ENCODE measurements at places on chromosomes 1 and 21.

DNA sequence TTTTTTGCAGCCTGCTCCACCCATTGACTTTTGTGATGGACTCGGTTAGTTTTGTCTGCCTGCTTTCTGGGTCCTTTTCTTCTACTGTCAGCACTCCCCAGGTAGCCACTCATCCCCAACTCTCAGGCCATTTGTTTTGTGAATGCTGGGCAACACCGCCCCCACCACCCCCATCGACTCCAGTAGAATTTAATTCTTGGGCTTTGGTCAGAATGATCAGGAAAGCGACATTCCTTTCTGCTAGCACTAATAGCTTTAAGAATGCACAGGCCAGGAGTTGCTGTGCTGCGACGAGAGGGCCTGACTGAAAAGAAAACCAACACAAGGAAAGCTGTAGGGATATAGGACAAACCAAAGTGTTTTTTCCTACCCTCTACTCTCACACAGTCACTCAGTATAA lies 144.4 kb downstream of the CDC7 start:
- DNase-seq: no peak

- no peak for DNase-seq
These were observed 186.4 kb downstream of the FMN2 start for GRCh38 chr1:240278082-240278481.

GRCh38 chr1:93735722-93736121 lies 54.1 kb upstream of the BCAR3 start:
- DNase-seq: no peak

- no peak for DNase-seq
These were observed 1.7 kb downstream of the KRTAP10-8 start for GRCh38 chr21:44613386-44614155.

GRCh38 chr1:193066606-193067005 lies 7.2 kb downstream of the RO60 start:
- DNase-seq: no peak

- no peak for DNase-seq
These were observed 49.6 kb downstream of the HLX start for GRCh38 chr1:220928725-220929300.

- DNase-seq: no peak
These were observed 2.6 kb upstream of the KIF1B start for GRCh38 chr1:10207810-10208209.

GRCh38 chr1:170067253-170067819 lies 7.2 kb downstream of the KIFAP3 start:
- DNase-seq: no peak

DNA sequence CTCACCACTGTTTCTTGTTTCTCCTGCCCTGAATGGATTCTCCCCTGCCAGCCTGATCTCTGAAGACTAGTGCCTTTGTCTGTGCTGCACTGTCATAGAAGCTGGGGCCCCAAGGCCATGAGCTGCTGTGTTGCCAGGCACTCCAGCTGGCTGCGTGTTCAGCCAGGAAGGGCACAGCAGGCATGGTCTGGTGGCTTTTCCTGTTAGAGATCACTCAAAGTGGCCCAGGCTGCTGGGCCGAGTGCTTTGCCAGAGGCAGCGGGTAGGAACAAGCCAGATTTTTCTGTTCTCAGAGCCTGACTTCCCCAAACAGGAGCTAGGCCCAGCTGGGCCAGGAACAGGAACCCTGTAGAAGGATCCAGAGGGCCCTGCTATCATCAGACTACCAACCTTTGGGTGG lies 5.2 kb downstream of the ADPRS start:
- peak; percentile 86 for DNase-seq

GRCh38 chr1:167328306-167328815 lies 107.7 kb downstream of the POU2F1 start:
- no peak for DNase-seq

DNA sequence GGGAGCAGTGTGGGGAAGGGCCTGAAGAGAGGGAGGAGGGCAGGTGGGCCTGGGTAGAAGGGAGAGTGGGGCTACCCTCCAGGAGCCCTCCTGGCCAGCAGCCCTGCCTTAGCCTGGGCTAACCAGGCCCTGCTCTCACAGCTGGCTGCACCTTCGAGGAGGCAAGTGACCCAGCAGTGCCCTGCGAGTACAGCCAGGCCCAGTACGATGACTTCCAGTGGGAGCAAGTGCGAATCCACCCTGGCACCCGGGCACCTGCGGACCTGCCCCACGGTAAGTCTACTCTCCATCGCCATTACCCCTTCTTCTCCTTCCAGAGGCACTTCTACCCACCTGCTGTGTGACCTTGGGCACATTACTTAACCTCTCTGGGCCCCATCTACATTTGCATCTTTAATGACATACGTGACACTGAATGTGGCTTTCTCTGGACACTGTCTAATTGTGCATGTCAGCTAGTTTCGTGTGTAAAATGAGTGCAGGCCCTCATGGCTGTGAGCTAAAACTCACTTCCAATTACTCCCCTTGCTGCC lies 18.9 kb downstream of the PTPRU start:
- no peak for DNase-seq

DNA sequence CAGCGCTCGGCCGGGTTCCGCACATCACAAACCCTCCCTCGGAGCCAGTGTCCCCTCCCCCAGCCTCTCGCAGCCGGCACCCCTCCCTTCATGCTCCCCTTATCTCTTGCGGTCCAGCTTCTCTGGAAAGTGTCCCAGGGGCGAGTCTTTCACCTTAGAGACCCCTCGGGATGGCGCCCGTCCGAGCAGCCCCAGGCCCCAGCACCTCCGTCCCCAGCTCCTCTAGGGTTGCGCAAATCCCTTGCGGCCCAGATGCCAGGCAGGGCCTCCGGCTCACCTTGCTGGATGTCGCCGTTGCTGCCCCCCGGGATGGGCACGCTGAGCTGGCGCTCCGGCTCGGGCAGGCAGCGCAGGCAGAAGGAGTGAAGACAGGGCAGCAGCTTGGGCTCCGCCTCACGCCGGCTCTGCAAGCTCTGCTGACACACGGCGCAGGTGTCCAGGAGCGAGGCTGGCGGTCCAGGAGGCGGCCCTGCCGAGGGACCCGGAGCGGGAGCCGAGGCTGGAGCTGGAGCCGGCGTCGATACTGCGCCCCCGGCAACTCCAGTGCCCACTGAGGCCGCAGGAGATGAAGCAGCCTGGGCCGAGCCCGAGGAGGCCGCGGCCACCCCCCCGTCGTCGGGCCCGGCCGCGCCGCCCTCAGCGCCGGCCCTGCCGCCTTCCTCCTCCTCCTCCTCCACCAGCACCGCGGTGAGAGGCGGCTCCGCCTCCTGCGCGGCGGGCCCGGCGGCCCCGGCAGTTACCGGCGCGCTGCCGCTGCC lies 550 bp downstream of the TRIM33 start:
- DNase-seq: peak; percentile 36

DNA sequence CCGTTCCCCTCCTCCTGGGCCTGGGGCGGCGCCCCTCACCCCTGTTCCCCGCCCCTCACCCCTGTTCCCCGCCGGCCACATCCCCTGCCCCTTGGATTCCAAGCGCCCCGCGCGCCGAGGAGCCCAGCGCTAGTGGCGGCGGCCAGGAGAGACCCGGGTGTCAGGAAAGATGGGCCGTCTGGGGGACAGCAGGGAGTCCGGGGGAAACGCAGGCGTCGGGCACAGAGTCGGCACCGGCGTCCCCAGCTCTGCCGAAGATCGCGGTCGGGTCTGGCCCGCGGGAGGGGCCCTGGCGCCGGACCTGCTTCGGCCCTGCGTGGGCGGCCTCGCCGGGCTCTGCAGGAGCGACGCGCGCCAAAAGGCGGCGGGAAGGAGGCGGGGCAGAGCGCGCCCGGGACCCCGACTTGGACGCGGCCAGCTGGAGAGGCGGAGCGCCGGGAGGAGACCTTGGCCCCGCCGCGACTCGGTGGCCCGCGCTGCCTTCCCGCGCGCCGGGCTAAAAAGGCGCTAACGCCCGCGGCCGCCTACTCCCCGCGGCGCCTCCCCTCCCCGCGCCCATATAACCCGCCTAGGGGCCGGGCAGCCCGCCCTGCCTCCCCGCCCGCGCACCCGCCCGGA lies at the start of gene TP73:
Gene TP73, plus strand, starts transcription at position 587 of the 618 bp plus-strand sequence. CDS start 29,850 bp downstream, outside the sequence.
- DNase-seq: no peak

DNA sequence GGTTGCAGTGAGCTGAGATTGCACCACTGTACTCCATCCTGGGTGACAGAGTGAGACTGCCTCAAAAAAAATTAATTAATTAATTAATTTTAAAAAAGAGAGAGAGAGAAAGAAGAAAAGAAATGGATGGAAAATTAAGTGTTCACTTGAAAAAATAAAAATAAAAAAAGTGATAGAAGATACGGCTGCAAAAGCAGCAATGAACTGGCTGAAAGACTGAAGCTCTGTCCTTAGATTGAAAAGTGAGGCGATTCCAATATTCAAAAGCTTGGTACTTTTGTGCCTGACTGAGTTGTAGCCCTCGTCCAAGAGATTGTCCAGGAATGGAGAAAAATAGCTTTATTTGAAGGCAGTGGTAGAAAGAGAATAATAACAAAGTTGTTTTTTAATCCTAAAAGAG lies 154.6 kb downstream of the ADSS2 start:
- no peak for DNase-seq

GRCh38 chr1:227424953-227425352 lies 106.7 kb upstream of the CDC42BPA start:
- no peak for DNase-seq

DNA sequence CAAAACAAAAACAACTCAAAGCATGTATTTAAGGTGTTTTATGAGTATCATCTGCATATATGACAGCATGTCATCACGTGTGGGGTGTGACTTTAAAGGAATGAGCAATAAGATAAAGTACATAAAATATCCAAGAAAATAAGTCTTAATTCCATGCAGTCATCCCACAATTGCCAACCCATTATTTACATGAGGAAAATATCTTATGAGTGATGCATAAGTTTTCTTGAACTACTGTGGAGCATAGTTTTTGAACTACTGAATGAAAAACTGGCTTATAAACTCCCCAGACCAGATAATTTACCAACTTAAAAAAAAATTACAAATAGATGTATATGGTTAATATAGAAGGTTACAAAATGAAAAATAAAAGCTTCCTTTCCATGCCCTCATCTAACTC lies 29.7 kb upstream of the MTMR11 start:
- DNase-seq: no peak

- peak; percentile 93 for DNase-seq
These were observed 141.8 kb downstream of the HIVEP3 start for GRCh38 chr1:41776891-41777441.

DNA sequence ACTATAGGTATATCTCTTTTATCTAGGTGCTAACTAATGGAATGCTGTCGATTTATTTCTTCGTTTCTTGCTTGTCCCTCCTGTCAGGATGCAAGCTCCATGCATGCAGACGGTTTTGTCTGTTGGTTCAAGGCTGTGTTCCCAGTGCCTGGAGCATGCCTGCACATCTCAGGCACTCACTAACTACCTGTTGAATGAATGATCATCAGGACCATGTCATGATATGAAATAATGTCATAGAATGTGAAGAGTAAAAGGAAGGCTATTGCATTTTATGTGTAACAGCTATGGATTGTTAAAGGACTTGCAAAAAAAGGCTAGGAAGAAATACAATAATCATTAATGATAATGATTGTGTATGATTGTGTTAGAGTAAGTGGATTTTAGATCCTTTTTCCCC lies 4.2 kb downstream of the GPR25 start:
- no peak for DNase-seq

- no peak for DNase-seq
These were observed 63.8 kb downstream of the ARHGEF10L start for GRCh38 chr1:17603091-17603841.

GRCh38 chr1:46639547-46639946 lies 22.9 kb upstream of the MOB3C start:
- no peak for DNase-seq

DNA sequence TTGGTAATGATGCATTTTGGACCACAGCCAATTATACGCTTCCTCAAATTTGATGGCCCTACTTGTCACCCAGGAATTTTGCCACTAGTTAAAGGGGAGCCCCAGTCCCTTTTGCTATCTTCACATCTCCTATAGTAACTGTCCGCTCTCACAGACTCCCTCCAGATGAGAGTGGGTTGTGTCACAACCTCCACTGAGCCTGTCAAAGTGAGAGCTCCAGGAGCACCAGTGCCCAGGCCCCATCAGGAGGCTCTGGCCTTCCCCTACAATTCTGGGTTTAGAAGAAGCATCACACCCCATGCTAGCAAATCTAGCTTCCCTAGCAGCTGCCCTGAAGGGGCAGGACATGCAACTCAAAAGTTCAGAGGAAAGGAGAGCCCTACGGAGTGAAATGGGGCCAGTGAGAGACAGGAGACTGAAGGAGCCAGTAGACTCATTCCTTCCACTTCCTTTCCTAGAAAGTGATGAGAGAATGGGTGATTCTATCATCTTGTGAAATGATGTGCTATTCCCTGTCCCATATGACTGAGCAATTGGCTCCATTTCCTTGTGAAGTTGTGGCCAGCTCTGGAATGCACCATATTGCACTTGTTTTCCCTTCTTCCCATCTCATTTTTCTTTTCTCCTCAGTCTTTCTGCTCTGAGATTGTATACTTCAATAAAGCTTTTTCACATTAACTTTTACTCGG lies 541.3 kb downstream of the DPYD start:
- no peak for DNase-seq

- DNase-seq: no peak
These were observed 202.1 kb downstream of the NCAM2 start for GRCh38 chr21:21200103-21200938.

- no peak for DNase-seq
These were observed 95.3 kb downstream of the HIVEP3 start for GRCh38 chr1:41823471-41823870.

DNA sequence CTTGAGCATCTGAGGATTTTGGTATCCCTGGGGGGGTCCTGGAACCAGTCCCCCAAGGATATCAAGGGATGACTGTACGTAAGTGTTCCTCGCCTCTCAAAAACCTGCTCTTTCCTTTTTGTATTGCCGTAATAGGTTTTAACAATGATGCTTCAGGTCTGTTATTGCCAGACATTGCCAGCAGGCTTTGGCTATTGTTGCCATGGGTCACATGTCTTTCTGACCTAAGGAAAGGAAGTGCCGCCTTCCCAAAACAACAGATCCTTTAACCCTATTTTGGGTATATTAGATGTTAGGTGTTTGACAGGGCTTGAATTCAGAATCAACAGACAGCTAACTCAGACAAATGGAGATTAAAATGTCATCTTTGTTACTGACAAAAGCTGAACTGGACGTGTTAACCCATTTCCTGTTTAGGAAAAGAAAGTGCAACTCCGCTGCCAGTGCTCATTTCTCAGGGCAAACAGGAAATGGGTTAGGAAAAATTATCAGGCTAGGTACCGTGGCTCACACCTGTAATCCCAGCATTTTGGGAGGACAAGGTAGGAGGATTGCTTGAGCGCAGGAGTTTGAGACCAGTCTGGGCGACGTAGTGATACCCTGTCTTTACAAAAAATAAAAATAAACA lies 12.4 kb upstream of the PRPF38B start:
- no peak for DNase-seq

DNA sequence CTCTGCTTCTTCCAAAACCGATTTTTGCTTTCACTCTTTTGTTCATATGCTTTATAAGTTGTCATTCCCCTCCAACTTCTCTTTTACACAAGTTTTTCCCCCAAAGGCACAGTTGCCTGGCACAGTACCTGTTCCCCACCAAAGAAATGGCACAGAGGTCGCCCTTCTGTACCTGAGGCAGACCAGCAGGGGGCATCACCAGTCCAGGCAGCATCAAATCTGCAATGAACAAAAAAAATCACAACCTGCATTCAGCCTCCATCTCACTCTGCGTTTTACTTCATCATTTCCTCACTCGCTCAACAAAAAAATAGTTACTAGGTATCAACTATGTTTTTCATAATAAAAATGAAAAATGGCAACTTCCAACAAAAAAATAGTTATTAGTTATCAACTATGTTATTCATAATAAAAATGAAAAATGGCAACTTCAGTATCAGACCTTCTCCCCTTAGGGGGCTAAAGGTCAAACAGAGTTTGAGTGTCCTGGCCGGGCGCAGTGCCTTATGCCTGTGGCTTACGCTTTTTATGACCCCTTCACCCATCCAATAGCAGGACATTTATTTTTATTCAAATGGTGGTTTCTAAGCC lies 4.1 kb downstream of the EIF2D start:
- DNase-seq: no peak
